A172 (cell line): ENCODE measurements at places on chromosomes 12 and 14. TPM values are rescaled to one million over a fixed set of nuclear protein-coding genes. Genes with fewer than 3 reads are reported as not detected.

DNA sequence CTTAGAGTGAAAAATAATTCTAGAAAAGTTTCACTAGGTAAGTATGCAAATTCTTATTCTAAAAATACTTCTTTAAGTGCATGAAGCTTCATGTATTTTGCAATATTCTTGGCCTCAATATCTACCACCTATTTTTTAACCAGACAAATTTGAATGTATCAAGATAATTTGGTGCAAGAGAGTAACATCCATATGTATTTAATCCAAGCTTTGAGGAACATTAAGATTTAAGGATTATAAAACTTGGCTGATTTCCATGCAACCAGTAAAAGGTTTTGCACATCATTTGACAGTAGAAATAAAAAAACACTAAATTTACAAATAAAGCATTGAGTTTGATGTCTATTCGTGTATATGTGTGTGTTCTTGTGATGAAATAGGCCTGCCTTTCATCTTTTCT, 7.7 kb downstream of the LUM start:
- no peak for DNase-seq

- DNase-seq = no peak
Measured at GRCh38 chr12:12626471-12626870, 14.8 kb downstream of the CREBL2 start.

GRCh38 chr12:75086091-75087038, 123.3 kb downstream of the KCNC2 start:
- DNase-seq = peak; percentile 18

DNA sequence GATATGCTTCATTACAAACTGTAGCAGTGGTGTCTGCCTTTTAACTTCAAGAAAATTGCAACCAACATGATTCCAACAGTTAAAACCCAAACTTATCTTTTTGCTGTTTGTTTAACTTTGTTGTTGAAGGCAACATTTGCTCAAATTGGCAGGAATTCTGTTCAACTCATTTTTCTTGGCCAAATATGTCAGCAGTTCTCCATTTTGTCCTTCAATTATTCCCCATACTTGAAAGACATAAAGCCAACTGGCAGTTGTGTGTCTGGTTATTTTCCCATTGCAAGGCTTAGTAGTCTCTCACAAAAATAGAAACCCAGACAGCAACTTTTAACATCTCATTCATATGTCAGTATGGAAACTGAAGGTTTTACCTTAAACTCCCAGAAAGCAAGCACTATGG, 146.3 kb downstream of the LRIG3 start:
- no peak for DNase-seq

GRCh38 chr12:87368259-87368658, 660.9 kb downstream of the C12orf50 start:
- no peak for DNase-seq

The FAM177A1 gene
- total RNA-seq = 31.8 and 53.3 TPM in 2 replicates

The CDC42BPB gene
- 26.2 and 26.6 TPM in 2 replicates for total RNA-seq

DNA sequence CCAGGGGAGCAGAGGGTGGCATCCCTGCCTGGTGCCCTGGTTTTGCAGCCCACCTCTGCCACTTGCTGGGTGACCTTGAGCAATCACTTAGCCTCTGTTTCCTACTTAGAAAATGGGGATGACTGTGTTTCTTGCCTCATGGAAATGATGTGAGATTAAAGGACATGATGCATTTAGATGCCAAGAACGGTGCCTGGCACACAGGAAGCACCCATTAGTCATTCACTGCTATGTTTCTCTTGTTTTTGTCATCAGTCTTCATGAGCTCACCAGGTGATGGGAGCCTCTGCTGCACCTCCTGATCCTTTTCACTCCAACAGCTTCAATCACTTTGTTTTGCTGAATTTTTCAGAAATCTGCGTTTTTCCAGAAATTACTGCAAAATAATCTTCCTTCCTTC, 23.6 kb upstream of the ATF1 start:
- DNase-seq = peak; percentile 18

The DLGAP5 gene
- 49.8 and 58.4 TPM in 2 replicates for total RNA-seq

- DNase-seq = no peak
Measured at GRCh38 chr12:6533653-6533922, 729 bp upstream of the GAPDH start.

The TESPA1 gene
- not detected in 2 replicates for total RNA-seq

- peak; percentile 62 for DNase-seq
Measured at GRCh38 chr14:99415496-99416281, 65.0 kb downstream of the SETD3 start.

DNA sequence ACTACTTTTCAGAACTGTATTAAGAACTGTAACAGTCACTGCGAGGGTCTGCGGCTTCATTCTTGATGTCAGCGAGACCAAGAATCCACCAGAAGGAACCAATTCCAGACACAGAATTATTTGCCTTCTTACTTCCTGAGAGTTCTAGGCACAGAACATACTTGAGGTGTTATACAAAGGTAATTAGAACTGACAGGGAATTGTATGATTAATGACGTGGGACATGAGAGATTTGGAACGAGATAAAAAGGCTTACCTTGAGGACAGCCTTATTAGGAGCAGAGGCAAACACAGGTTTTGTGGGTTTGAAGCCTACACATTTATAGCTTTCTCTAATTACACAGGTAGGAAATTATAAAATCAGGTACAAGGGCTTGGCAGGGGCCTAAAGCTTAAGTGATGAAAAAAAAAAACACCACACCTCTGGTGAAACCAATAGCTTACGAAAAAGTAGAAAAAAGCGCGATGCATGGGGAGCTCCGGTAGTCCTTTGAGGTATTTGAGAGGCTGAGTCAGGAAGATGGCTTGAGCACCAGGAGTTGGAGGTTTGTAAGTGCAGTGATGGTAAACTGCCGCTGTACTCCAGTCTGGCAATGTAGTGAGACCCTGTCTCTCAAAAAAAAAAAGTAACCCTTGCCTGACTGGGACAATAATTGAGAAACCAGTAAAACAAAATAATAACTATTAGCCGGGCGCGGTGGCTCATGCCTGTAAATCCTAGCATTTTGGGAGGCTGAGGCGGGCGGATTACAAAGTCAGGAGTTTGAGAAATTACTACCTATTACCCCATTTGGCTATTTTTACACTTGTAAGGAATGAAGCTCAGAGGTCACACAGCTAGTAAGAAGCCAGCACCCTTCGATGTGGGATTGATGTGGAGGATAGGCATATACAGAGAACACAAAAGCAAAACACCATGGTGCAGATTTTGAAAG, 795 bp upstream of the ACOT2 start:
- no peak for DNase-seq

The CLEC4A gene
- total RNA-seq = 6.4 TPM in 1 of 2 replicates, not detected in the other

DNA sequence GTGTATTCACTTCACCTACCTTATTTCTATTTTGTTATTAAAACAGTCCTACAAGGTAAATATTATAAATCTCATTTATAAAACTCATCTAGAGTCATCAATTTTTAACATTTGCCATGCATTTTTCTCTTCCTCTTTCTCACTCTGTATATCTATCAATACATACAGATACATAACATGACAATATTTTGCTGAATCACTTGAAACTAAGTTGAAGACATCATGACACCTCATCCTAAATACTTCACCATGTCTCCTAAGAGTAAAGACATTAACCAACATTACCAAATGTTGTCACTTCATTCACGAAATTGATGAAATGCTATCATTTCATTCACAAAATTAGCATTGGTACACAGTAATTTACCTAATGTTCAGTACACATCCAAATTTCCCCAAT, 181.8 kb downstream of the PAX9 start:
- DNase-seq = no peak

The PLEK2 gene
- total RNA-seq = 0.69 and 4.1 TPM in 2 replicates

DNA sequence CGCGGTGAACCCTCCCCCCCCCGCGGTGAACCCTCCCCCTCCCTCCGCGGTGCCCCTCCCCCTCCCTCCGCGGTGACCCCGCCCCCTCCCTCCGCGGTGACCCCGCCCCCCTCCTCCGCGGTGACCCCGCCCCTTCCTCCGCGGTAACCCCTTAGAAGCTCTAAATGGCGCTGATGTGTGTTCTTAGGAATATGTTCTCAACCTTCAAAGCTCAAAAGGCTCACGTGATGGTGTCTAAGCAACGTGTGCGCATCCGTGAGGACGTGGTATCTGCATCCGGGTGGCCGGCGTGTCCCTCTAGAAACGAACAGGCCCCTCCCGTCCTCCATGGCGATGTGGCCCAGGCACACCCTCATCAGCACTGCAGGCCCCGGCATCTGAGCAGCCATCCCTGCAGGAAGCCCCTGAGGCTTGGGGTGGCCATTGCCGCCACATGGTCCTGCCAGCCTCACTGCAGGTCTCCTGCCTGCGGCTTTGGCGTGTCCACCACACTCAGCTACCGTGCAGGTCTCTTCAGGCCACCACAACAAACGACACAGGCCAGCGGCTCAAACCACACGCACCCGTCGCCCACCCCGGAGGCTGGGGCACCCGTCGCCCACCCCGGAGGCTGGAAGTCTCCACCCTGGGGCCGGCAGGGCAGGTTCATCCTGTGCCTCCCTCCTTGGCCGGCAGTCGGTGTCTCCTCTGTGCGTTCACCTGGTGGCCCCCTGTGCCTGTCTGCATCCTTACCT, 14.5 kb upstream of the FBRSL1 start:
- DNase-seq = no peak

The INHBC gene
- total RNA-seq = not detected in 2 replicates

DNA sequence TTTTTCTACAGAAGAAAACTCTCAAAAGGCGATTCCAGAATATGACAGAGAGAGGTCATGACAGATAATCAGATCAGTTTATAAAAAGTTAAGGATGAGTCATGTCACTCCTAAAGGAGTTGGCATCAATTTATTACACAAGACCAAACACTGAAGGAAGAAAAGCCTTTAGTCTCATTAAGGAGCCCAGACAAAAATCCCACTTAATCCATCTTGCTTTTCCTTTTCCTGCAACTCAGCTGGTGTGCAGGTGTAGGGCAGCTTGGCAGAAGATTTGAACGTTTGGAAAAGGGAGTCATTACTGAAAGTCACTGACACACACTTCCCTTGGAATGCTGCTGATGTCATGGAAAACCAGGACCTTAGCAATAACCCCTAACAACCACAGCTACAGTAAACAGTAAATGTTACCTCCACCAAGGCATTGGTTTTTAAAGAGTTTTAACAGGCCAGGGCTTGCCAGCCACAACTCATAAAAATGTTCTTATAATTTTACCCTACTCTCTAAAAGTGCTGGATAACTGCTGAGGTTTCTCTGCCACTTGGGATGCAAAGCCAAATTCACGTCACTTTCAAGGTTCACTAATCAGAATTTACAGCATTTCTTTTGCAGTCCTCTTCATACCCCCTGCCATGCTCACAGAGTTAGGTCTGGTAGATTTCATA, 320.6 kb downstream of the RAD51B start:
- peak; percentile 98 for DNase-seq

DNA sequence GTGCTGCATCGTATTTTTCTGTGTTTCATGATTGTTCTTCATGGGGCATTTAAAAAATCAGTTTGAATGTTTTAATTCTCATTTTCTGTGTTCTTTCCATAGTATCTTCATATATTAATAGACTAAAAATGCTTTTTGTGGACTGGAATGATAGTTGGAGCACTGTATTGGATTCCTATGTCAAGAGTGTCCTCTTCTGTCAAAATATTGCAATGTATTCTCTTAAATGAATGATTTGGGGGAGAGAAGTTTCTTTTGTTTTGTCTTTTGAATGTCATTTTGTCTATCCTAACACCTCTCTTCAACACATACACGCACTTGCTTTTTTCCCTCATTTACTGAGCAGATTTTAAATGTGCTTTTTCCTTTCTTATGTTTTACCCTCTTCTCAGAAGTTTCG, 4.7 kb upstream of the EIF2S3B start:
- DNase-seq = no peak

- no peak for DNase-seq
Measured at GRCh38 chr14:54665946-54666345, 99.0 kb downstream of the SAMD4A start.

DNA sequence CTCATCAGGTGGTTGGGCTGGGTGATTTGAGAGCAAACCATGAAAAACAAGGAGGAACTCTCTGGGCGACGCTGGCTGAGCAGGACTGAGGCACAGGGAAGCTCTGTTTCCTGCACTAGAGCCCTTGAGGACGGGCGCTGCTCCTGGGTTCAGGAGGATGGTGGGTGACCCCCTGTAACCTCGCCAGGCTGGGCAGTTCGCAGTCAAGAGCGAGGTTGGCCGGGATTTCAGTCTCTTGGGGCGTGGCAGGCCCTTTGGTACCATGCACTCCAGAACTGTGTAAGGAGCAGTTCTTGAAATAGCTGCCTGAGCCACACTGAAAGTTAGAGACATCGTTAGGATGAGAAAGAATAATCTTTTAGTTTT, 202.2 kb downstream of the TSPAN9 start:
- DNase-seq = no peak

- peak; percentile 6 for DNase-seq
Measured at GRCh38 chr14:96090441-96091148, 51.4 kb downstream of the C14orf132 start.

DNA sequence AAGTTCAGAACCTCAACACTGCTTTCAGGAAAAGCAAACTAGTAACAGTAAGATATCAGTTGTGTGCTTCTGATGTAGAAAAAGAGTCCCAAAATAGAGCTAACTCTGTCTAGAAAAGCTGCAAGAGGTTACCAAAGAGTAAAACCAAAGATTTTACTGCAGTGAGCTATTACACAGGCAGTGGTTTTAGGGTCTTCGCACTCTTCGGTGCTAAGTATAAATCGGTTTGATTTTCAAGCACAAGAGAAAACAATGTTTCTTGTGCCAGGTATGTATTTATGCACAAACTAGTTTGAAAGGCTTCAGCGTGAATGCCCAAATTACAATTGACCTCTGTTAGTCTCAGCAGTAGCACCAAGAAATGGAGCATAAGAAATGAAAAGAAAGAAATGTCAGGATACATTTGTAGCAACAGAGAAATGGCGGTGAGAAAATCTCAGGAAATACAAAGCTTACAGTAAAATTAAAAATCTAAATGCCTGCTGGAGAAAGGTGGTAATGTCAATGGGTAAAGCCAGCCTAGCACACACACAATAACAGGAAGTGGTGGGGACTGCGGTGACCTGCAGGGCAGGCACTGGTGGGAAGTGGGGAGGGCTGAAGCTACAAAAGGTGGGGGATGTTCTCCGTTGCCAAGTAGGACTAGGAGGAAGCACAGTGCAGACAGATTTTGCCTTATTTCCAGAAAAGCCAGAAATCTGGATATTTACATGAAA, 18.0 kb upstream of the DYRK2 start:
- peak; percentile 44 for DNase-seq

- no peak for DNase-seq
Measured at GRCh38 chr12:26971963-26972362, 33.7 kb downstream of the FGFR1OP2 start.

The RNASE7 gene
- total RNA-seq = not detected in 2 replicates

The PMCH gene
- not detected in 2 replicates for total RNA-seq

- no peak for DNase-seq
Measured at GRCh38 chr14:32399920-32400319, 70.8 kb downstream of the AKAP6 start.

The HOXC6 gene
- total RNA-seq = 0.31 and 2.5 TPM in 2 replicates

The SLC25A21 gene
- 0.22 TPM in 1 of 2 replicates, not detected in the other for total RNA-seq
